ENCODE measurements at places on chromosomes 16 and 17.

- DNase-seq, result peak; percentile 87
Measured at GRCh38 chr16:79601931-79602627, 1.5 kb upstream of the MAF start.

GRCh38 chr16:77898671-77899211 is 110.4 kb downstream of the VAT1L start:
- no peak for DNase-seq

GRCh38 chr17:48630009-48630924 is 4.1 kb upstream of the HOXB9 start:
- no peak for DNase-seq

- DNase-seq, result no peak
Measured at GRCh38 chr16:54980821-54981220, 50.2 kb downstream of the IRX5 start.

GRCh38 chr16:25037221-25037620 is 22.1 kb upstream of the ARHGAP17 start:
- DNase-seq, result no peak

DNA sequence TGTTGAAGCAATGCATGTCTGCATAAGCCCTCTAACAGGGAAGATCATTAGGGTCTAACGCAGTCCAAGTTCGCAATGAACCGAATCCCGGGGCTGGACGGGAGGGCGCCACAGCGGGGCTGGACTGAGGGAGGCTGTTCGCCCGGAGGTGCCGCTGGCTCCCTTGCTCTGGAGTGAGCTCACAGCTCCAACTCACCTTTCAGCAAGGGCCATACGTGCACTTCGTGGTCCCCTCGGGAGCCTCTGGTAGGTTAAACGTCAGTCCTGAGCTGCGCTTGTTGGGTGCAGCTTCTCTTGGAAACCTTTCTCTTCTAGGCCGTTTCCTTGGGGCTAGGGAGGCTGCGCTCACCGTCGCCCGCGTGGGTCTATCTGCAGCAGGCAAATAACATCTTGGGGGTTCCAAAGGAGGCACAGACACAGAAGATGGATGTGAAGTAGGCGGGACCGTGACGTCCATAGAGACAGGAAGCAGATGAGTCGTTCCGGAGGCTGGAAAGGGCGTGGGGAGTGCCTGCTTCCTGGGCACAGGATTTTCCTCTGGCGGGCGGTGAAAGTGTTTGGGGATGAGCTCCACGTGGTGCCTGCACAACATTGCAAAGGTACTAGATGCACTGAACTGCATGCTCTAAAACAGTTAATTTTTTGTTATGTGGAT is 21.9 kb downstream of the ATP2C2 start:
- no peak for DNase-seq

DNA sequence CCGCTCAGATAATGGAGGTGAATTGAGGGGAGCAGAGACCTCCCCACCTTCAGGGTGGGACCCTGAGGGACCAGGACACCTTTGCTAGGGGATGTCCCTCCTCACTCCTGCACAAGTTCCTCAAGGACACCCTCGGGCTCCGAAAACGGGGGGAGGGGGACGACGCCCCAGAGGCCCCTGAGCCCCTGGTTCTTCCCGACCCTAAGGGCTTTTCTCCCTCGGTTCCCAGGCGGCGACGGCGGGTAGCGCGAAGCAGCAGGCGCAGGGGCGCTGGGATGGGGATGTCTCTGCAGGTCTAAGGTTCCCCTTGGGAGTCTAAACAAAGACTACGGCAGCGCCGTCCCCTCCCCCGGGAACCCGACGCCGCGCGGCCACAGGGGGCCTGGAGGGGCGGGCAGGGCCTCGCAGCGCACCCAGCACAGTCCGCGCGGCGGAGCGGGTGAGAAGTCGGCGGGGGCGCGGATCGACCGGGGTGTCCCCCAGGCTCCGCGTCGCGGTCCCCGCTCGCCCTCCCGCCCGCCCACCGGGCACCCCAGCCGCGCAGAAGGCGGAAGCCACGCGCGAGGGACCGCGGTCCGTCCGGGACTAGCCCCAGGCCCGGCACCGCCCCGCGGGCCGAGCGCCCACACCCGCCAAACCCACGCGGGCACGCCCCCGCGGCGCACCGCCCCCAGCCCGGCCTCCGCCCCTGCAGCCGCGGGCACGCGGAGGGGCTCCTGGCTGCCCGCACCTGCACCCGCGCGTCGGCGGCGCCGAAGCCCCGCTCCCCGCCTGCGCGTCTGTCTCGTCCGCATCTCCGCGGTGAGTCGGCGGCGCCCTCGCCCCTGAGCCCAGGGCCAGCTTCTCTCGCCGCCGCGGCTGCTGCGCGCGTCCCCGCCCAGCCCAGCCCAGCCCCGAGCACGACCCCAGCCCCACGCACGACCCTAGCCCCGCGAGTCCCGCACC is 36.7 kb upstream of the NDRG4 start:
- peak; percentile 13 for DNase-seq

GRCh38 chr17:82201498-82201910 is 11.1 kb downstream of the CCDC57 start:
- no peak for DNase-seq

- DNase-seq, result no peak
Measured at GRCh38 chr17:2634361-2634960, 41.0 kb downstream of the PAFAH1B1 start.

GRCh38 chr17:75238684-75239191 is 22.7 kb downstream of the GGA3 start:
- peak; percentile 59 for DNase-seq

DNA sequence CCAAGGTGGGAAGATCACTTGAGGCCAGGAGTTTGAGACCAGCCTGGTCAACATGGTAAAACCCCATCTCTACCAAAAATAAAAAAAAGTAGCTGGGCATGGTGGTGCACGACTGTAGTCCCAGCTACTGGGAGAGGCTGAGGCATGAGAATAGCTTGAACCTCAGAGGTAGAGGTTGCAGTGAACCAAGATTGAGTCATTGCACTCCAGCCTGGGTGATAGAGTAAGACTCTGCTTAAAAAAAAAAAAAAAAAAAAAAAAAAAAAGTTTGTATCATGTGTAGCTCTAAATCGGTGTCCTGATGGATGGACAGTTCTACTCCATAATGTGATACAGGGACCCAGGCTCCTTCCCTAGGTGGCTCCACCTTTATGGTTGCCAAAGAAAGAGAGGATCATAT is 497.1 kb upstream of the RBFOX1 start:
- no peak for DNase-seq

DNA sequence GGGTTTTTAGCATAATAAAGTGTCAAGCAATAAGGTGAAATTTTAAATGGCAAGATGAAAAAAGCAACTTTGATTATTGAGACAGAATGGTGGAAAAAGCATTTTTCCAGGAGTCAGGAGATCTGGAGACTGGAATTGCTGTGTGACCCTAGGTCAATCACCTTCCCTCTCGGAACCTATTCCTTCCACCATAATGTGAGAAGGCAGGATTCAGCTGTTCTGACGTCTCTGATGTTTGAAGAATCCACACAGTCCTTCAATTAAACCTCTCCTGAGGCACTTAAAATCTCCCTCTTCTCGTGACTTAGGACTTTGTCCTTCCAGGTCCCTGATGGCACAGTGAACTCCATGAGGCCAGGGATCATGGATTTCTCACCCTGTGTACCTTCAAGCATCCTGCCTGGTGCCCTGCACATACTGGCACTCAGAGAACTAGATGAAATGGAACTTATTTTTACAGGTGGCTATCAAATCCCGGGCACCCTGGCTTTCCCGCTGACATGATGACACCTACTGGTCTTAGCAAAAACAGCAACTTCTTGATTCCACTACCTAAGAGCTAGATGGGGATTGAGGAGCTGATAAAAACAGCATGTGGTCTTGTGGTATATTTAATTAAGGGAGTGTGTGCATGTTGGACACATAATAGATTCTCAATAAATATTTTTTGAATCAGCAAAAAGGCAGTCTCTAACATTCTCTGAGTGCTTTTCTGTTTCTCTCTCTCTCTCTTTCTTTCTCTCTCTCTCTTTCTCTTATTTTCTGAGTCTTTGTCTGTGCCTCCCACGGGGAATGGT is 2.3 kb upstream of the CCDC182 start:
- peak; percentile 22 for DNase-seq

GRCh38 chr16:90011508-90011819 is 7.8 kb downstream of the DBNDD1 start:
- no peak for DNase-seq

DNA sequence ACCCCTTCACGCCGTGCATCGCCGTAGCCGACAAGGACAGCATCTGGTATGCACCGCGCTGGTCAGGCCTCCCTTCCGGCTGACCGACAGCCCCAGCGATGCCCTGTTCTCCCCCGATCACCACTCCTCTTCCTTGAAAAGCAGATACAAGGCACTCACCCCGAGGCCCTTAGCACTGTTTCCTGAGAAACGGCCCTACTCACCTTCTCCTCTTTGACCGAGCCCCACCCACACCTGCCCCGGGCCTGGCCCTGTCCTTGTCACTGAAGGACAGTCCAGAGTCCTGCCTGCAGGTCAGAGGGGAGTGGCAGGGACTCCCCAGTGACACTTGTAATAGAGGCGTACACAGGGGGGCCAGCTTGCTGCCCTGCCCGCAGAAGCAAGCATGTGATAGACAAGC is 45.9 kb upstream of the CHMP6 start:
- no peak for DNase-seq

GRCh38 chr17:17408236-17408794 is 68.5 kb upstream of the MED9 start:
- no peak for DNase-seq

- DNase-seq, result peak; percentile 63
Measured at GRCh38 chr17:44086364-44087311, 16.1 kb downstream of the G6PC3 start.

DNA sequence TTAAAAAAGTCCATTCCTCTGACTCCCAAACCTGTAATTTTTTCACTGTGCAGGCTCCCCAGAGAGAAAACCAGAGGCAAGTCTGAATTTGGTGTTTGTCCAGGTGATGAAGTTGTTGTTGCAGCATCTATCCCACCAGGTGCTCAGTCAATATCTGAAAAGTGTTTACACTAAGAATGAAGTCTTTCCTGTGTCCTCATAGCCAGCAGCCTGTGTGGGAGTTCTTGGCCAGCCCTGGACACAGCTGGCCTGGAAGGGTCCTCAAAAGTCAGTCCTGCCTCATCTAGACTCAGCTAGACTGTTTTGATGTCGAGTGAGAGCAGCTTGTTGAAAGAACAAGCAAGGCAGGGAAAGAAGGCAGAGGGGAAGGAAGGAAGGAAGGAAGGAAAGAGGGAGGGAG is 3.3 kb upstream of the PMP22 start:
- no peak for DNase-seq

DNA sequence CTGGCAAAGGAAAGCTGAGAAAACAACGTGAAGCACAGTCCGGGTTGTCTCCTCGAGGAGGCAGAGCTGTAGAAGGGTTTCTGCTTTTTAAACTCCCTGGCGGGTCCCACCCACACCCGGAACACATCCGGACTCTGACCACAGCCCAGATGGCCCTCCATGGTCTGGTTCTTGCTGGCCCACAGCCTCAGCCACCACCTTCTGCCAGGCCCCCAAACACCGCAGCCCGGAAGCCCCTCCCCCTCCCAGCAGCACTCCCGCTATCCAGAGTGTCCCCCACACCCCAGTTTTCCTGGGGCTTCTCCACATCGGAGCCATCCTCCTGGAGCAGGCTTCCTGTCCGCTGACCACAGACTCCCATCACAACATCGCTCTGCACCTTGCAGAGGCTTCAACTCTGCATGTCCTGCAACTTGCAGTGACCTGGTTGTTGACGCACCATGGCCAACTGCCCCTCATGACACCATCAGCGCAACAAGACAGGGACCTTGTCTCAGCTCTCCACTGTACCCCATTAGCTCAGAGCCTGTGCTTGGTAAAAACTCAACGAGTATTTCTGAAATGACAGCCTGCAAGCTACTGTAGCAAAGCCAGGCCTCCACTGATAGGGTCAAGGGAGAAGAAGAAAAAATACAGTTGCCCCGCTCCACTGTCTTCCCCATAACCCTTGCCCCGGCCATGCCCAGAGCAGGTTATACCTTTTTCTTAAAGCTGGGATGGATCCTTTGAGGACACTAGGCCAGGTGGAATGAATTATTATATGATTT is 129.8 kb downstream of the C16orf78 start:
- DNase-seq, result no peak

GRCh38 chr17:37315601-37316000 is 60.2 kb upstream of the C17orf78 start:
- no peak for DNase-seq

DNA sequence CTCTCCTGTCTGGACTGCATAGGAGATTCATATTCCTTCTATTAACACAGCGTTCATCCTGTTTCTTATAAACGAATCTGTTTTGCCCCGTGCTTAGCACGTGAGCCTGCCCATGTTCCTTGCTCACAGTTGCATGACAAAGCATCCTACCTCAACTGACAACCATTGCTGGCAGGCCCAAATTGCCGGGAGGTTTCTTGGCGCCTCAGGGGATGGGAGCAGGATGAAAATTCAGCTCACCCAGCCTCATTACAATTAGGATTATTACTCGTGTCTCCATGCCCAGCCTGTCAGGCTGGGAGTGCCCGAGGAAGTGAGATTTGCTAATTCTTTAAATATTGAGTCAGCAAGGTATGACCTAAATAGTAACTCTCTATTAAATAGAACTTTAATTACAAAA is 36.7 kb upstream of the HELZ start:
- no peak for DNase-seq

- peak; percentile 19 for DNase-seq
Measured at GRCh38 chr17:55735731-55736405, 13.2 kb upstream of the TMEM100 start.

DNA sequence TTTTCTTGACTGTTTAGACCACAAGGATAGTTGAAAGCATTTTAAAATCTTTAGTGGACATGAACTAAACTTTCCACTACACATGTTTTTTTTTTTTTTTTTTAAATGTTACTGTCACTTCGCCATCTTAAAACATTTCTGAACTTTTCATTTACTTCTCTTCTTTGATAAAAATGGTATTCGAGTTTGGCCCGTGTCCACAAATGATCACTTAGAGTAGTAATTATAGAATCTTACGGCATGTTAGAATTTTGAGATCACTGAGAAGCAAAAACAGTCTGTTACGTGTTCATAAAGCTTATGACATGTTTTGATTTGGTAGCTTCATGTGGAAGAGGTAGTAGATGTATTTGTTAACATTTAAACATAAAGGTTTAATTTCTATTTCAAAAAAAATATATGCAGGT is 1.1 kb downstream of the NSRP1 start:
- DNase-seq, result no peak

- no peak for DNase-seq
Measured at GRCh38 chr17:64400642-64401041, 10.0 kb upstream of the PECAM1 start.

GRCh38 chr17:38333635-38334295 is 10.0 kb downstream of the GPR179 start:
- no peak for DNase-seq

GRCh38 chr17:75468291-75468754 is 11.9 kb downstream of the TMEM94 start:
- DNase-seq, result no peak
